ENCODE measurements at places on chromosomes 2 and 18. TPM values are rescaled to one million over a fixed set of nuclear protein-coding genes. Genes with fewer than 3 reads are reported as not detected.

The ZSCAN30 gene
- 12.9 TPM for total RNA-seq

DNA sequence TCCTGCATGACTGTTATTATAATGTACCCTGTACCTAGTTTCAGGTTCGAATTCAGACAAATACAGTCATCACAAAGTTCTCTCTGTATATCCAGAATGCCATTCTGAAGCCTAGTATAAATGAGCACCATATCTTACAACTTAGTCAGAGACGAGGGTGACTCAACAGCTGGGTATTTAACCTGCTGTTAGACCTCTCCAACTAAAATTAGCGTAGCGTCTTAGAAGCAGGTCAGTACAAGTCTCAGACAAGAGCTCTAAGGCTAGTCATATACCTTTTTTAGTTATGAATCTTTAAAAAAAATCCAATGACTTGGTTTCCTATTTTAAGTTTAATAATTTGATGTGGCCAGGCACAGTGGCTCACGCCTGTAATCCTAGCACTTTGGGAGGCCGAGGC lies 74.1 kb downstream of the CABYR start:
- H3K4me1 ChIP-seq = no peaks in the 10 kb centered on the region
- no peak overlapping the region for H3K27ac ChIP-seq
- H3K4me3 ChIP-seq = no peak overlapping the region
- DNase-seq = no peak
- peaks cover 28% of the 10 kb centered on the region for H3K27me3 ChIP-seq

DNA sequence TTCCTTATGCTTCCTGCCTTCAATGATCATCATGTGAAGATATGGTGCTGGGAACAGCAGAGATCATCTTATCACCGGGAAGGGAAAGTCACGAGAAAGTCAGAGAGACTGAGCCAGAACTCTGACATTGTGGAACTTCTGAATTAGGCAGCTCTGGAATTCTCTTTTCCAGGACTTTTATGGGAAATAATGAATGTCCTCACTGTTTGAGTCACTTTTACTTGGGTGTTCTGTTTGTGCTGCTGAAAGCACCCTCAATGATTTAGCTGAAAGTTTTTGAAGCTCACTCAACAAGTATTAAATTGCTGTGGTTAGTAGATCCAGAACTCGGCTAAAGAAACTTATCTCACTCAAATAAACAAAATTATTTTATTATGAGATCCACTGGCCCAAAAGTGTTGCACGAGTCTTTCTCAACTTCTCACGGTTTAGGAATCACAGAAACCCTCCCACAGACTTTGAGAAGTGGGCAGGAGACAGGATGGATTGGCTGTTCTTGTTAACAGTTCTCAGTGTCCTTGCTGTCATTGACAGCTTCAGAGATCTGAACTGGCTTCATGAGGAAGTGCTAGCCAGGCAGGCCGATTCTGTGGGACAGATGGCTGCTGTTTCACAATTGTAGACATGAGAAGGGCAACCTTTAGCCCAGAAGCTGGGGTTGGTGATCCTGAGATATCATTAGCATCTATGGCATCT lies 26.4 kb upstream of the ATRAID start:
- H3K4me3 ChIP-seq = no peak overlapping the region
- no peak overlapping the region for H3K27ac ChIP-seq
- no peaks in the 10 kb centered on the region for H3K36me3 ChIP-seq
- H3K27me3 ChIP-seq = peaks cover 54% of the 10 kb centered on the region
- DNase-seq = no peak

DNA sequence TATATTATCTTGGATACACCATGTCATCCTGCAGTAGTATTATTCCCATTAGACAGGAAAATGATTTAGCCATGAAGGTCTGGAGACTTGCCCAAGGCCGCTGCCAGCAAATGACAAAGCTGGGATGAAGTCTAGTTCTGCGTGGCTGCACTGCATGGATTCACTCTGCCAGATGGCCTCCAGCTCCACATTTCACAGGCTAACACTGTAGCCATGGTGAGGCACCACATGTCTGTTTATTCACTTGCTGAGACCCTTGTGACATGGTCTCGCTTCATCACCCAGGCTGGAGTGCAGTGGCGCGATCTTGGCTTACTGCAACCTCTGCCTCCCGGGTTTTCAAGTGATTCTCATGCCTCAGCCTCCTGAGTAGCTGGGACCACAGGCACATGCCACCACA lies 31.5 kb upstream of the SCG2 start:
- no peaks in the 10 kb centered on the region for H3K4me1 ChIP-seq
- H3K27me3 ChIP-seq = no peaks in the 10 kb centered on the region

DNA sequence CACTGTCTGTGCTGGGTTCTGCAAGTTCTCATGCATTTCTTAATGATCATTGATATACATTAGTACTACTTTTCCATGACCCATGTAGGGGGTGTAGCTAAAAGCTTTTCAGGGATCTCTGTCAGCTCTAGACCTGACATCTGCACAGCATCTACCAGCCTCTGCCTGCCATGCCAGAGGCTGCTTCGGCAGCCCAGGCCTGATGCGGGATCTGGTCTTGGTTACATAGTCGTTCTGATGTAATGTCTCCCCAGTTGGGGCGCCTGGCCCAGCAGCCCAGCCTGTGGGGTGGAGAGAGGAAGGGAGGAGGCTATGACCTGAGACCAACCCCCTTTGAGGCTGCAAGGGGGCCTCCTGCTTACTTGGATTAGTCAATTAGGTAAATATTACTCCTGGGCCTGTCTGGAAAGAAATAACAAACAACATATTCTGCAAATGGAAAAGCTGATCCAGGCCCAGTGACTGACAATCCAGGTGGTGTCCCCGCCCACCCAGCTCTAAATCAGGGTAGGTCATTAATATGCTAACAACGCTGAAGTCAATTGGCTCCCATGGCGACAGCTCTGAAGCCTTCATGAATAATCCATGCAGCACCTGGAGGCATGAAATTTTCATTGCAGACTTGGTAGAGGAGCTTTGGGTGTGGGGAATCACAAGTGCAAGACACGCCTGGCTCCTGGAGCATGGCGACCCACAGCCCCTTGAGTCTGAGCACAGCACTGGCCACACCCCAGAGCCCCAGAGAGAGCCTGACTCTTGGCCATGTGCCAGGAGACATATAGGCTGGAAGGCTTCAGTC lies 575.3 kb downstream of the CMPK2 start:
- DNase-seq = no peak
- H3K27me3 ChIP-seq = no peaks in the 10 kb centered on the region
- H3K36me3 ChIP-seq = no peaks in the 10 kb centered on the region
- H3K4me1 ChIP-seq = no peaks in the 10 kb centered on the region
- no peak overlapping the region for H3K4me3 ChIP-seq
- H3K27ac ChIP-seq = no peak overlapping the region

Measured in activated CD8-positive, alpha-beta memory T cell treated with anti-CD3 and anti-CD28 coated beads, Interleukin-2, amount 10 ng/mL, durations not matched to agents 7 days and 5 days (primary cell).